Right renal cortex interstitium (tissue), 3 donors: ENCODE measurements at places on chromosomes 12 and 14.

GRCh38 chr14:92968291-92969020 lies 45.5 kb downstream of the CHGA start:
- no peak for DNase-seq

DNA sequence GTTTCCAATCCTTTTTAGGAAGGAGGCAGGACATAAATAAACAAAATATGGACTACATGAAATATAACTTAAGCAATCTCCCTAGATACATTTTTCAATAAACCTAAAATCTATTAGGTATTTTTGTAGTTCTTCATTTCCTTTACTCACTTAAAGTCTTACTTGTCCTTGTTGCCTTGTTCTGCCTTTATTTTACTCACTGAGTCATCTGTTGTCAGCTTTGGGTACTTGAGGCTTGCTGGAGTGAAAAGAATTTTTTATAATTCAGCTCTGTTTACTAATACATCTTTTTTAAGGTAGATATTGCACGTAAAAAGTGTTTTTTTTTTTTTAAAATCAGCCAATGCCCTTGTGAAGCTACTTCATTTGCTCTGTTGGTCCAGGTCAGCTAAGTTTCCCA lies 216.2 kb downstream of the PELI2 start:
- no peak for DNase-seq

GRCh38 chr12:127293507-127294310 lies 973.3 kb upstream of the TMEM132C start:
- DNase-seq = no peak

- no peak for DNase-seq
Measured at GRCh38 chr12:128956755-128957154, 103.5 kb downstream of the GLT1D1 start.
